Activated CD8-positive, alpha-beta memory T cell treated with anti-CD3 and anti-CD28 coated beads for 1 hour (primary cell): ENCODE measurements at places on chromosomes 13 and 19.

GRCh38 chr13:48629277-48629676 is 24.5 kb upstream of the CYSLTR2 start:
- no peak for DNase-seq

- DNase-seq = no peak
Observed at GRCh38 chr13:35260316-35260715, 216.2 kb downstream of the MAB21L1 start.

GRCh38 chr13:41402691-41403511 is 54.4 kb upstream of the RGCC start:
- DNase-seq = no peak

GRCh38 chr13:23824371-23824770 is 64.8 kb downstream of the MIPEP start:
- no peak for DNase-seq

DNA sequence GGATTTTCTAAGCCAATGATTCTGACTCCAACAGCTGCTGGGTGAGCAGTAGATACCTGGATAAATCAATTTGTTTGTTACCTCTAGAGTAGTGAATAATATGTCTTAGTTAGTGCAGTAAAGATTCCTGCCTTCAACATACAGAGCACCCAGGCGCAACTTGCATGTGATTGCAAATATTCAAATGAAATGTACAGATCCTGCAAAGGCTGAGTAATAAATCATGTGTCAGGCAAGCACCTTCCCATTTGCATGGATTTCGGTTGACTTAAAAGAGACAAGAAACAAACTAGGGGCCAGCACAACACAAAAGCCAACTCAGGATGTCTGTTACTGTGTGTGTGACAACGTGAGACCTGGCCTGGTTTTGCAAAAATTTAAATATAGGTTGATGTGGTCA is 79.7 kb downstream of the TNFSF11 start:
- DNase-seq = no peak

- DNase-seq = no peak
Observed at GRCh38 chr13:40399756-40400155, 266.7 kb downstream of the FOXO1 start.

DNA sequence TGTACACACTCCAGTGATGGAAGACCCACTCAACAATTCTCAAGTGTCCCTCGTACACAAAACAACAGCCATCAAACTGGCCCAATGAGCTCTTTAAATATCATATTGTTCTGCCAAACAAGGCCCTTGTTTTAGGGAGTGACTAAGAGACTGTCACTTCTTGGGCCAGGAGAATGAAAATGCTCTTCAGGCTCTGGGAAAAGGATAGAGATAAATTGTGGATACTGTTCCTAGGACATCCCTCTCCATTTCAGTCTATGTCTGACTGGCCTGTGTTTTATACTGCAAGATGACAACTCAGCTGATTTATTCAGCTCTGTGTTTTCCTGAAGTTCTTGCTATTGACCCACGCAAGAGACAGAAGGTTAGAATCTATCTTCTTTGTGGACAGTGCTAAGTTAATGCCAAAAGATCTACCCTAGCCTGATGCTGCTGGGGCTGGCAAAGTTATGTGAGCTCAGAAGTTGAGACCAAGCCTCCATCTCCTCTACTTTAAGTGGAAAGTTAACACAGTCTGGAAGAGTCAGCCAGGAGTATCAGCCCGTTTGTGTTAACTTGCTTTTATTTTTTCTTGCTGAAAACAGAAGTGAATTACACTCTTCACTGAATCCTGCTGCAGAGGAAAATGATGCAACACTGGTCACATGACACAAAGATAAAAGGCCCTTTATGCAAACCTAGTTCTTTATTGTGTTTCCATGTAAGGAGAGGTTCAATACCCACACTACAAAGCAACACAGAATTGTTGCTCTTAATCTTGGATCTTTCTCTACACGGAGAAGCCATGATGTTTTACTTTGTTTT is 14.6 kb downstream of the FRY start:
- DNase-seq = no peak

GRCh38 chr13:57874530-57874929 is 243.0 kb downstream of the PCDH17 start:
- DNase-seq = no peak

DNA sequence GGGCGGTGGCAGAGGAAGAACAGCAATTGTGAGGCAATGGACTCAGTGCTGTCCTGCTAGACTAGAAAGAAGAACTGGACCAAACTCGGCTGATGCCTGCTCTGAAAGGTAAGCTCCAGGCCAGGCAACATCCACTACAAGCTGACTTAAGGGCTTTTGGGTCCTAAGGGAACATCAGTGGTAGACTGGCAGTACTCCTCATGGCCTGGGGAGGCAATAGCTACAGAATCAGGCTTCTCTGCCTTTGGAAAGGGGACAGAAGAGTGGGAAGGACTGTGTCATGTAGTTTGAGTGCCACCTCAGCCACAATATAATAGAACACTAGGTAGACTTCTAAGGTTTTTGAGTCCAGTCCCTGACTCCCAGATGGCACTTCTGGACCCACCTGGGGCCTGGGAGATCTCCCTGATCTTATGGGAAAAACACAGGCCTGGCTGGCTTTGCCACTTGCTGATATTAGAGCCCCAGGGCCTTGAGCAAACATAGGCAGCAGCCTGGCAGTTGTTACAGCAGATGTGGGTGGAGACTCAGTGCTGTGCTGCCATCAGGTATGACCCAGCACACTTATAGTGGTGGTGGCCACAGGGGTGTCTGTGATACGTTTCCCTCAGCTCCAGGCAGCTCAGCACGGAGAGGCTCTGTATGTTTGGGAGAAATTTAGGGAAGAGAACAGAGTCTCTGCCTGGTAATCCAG is 9.2 kb upstream of the CLC start:
- no peak for DNase-seq

GRCh38 chr13:33262997-33263396 is 22.6 kb downstream of the STARD13 start:
- DNase-seq = no peak

DNA sequence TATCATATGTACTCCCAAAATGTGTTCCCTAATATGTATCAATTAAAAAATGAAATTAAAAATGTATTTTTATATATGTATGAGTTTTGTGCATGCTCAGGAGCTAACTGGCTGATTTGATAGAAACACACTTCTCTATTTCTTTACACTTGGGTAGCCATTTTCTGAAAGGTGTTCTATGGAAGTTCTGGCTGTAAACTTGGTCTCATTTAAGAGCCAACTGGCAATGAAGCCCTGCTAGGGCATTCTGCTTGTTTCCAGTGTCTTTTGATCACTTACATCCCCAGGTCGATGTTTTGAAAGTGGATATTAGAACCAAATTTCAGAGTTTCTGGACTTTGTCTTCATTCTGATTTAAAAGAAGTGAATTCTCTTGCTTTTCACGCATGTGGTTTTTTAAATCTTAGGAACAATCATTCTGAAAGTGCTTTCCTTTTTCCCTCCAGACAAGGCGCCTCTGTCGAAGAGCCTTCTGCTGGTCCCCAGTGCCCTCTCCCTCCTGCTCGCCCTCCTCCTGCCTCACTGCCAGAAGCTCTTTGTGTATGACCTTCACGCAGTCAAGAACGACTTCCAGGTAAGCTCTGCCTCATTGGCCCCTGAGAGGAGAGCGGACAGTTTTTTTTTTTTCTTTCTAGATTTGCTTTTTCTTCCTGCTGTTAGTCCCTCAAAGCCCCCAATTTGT is 20.1 kb downstream of the GPR18 start:
- no peak for DNase-seq

GRCh38 chr13:110820322-110820721 is 94.5 kb downstream of the ANKRD10 start:
- DNase-seq = no peak

DNA sequence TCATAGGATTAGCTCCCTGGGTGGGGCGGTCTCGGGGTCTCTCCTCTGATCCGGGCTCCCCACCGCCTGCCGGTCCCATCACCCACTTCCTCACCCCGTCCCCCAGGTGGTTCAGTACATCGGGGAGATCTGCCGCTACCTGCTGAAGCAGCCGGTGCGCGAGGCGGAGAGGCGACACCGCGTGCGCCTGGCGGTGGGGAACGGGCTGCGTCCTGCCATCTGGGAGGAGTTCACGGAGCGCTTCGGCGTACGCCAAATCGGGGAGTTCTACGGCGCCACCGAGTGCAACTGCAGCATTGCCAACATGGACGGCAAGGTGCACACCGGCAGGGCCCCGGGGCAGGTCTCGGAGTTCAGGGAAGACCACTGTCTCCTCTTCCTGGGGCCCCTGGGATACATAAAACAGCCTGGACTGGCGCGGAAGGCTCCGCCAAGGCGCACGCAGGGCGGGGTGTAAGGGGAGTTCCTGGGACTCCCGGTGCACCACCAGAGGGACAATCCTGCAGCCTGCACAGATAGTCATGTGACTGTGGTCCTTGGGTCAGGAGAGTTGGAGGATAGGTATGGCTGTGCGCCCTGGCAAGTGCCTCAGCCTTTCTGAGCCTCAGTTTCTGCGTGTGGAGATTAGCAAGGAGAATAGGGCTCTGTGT is 14.2 kb upstream of the PGLS start:
- no peak for DNase-seq

DNA sequence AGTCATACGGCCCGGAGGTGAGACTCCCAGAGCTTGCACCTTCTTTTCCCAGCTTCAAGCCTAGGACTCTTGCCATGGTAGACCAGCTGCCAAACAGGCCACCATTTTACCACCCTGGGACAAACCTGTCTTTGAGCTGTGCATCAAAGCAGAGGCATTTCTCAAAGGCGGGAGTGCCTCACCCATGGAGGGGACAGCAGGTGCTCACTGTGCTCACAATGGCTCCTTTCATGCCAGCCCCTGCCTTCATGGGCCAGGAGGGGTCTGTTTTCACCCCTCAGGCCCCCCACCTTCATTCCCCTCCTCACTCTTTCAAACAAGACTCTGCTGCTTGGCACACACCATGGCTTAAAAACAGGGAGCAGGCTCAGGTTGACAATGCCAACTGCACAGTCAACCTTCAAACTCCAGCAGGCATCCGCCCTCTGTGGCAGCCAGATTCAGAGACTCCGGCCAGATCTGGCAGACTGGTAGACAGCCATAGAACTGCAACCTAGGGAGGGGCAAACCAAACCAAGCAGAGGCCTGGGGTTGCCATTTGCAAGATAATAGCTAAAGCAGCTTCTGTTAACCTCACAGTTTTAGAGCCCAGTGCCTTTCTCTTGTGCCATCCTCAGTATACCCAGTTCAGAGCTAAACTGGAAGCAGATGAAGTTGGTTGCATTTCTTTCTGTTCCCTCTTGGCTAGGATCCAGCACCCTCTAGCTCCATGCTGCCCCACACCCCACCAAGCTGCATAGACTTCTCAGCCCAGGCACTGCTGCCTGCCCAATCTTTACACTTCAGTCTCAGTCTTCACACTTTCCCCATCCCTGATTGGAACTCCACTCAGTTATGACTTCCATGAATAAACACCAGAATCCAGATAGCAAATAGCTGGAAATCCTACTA is 93.9 kb upstream of the SPATA13 start:
- no peak for DNase-seq

DNA sequence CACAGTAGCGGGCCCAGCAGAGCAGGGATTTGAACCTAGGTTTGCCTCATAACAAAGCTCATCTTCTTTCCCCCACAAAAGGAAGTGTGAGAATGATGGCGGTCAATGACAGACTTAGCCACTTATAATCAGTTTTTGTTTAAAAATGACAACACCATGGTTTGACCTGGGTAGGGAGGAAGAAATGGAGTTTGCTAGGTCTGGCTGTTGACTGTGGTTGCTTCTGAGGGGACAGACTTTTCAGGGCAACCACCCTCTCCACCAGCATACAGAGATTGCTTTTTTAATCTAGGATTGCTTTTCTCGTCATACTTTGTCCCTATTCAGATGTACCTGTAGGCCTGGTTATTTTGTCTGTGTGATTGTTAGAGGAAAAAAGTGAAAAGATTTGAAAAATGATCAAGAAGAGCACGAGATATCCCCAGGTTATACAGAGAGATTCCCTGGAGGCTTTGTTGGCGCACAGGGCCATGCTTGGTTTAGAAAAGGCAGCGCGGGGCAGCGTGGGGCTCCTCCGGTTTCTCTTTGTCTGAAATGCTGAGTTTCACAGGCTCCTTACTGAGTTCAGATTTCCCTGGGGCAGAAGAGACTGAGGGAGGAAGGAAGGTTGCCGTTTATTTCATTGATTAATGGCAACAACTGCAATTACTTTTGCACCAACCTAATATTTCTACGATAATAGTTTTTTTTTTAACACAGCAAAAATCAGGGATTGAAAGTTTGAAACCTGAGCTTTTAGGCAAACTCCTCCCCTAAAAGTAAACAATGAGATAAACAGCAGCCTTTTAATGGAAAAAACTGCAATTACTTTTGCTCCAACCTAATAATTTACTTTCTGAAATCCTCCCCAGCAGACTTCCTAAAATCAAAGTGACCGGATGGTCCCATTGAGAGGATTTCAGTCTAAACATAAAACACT is 97.0 kb upstream of the RNF113B start:
- DNase-seq = no peak

GRCh38 chr13:99966064-99966805 is 5.3 kb downstream of the ZIC5 start:
- no peak for DNase-seq

- DNase-seq = no peak
Observed at GRCh38 chr13:101390461-101390860, 25.8 kb downstream of the NALCN start.

DNA sequence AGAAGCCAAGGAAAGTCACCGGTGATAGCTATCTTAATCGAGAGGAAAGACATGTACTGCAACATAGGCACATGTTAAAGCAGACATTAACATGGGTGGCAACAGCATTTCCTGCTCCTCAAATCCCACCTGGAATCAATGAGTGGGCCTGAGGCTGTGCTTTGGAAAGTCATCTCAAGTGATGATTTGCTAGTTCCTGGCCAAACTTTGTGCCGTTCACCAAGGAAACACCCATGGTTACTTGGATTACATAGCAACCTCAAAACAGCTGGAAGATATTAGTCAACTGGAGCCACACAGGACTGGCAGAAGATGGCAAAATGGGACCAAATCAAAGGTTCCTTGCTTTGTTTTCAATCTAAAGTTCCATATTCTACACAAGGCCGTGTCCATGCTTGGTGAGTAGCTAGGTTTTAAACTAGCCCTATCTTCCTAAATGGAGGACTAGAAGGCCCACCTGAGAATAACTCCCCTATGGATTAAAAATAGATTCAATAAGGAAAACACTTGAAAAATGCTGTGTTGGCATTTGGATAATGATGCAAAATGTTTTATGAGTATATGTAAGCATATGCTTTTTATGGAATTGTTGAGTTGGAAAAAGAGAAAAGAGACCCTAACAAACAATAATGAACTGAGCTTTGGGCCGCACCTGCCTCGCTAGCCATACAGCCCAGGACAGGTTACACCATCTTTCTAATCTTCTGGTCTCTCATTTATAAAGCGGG is 144.5 kb downstream of the RGCC start:
- no peak for DNase-seq
